ENCODE measurements at places on chromosomes 2 and 18.

DNA sequence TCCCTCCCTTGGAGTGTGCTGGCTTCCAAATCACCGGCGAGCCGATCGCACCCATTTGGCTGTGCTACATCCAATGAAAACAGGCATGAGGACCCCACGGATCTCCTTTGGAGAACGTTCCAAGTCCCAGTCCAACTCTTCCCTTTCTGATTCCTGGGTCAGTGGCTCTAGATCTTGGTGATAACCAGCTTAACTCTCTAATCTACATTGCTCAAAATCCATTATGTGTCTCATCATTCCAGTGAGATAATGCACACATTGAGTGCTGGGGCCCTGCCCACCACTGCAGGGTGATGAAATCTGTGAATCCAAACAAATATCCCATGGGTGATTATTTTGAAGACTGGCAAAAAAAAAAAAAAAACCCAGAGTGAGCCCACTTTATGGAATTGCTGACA, 232.7 kb upstream of the COPS8 start:
- DNase-seq = no peak

- DNase-seq = no peak
Measured at GRCh38 chr18:74264303-74265020, 27.3 kb downstream of the CYB5A start.

- DNase-seq = no peak
Measured at GRCh38 chr2:72124376-72124775, 23.3 kb downstream of the CYP26B1 start.

GRCh38 chr2:29518646-29519337, 402.6 kb downstream of the ALK start:
- DNase-seq = no peak

DNA sequence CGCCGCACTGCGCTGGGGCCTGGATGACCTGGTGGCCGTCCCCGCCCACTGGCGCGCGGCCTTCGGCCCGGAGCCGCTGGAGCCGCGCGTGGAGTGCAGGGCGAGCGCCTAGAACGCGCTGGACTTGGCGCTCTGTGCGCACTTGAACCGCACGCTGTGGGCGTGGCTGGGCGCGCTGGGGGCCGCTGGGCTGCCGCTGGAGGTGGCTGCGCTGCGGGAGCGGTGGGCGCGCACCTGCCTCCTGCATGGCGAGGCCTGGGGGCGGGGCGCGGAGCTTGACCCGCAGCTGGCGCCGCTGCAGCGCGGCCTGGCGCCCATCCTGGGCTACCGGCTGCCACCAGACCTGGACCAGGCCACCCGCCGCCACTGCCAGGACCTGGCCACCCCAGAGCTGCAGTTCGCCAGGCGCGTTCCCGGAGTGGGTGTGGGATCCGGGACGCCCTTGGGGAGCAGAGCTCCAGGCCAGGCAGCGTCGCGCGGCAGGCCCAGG, 9.9 kb downstream of the AQP12B start:
- DNase-seq = no peak

- DNase-seq = no peak
Measured at GRCh38 chr2:169136885-169137534, 67.6 kb downstream of the DHRS9 start.

GRCh38 chr18:47809420-47809819, 121.0 kb downstream of the SMAD2 start:
- no peak for DNase-seq

DNA sequence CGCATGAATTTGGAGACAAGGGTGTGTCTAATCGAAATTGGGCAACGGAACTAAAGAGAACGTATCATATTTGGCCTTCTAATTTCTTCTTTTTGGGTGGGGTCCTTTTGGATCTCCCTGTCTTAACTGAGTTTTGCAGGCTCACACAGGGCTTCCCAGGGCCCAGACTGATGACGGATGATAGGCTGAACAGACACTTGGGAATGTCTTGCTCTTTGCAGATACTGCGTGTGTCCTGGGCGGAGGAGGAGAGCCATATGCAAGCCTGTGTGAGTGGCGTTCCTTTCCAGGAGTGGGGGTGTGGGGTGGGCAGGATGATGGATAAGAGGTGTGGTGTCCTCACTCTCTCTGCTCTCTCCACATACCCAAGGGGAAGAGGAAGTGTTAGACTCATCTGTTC, 40.1 kb downstream of the TNP1 start:
- DNase-seq = no peak

- DNase-seq = no peak
Measured at GRCh38 chr18:67865400-67865799, 348.9 kb upstream of the DSEL start.

DNA sequence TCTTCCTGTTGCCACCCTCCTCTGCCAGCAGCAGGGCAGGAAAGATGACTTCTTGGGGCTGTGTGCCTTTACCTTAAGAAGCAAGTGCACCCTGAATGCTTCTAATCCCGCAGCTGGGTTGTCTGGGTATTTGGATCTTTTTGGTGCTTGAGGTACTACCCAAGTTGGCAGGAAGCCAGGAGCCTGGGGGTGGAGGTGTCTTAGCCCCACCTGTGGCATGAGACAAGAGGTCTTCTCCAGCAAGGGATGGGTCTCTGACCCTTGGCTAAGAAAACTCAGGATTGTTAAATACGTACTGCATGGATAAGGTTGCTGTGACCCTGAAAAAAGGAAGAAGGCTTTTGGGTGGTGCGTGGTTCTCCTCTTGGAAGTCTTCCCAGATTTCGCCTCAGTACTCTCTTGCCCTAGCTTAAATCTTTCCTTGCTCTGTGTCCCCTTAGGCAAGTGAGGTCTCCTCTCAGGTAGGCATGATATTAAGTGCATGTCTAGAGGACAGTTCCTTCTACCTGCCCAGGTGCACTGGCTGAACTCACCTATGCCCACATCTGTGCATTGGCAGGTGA, 4.3 kb downstream of the HPCAL1 start:
- DNase-seq = no peak

- no peak for DNase-seq
Measured at GRCh38 chr2:14615760-14616159, 16.8 kb upstream of the LRATD1 start.

GRCh38 chr18:24198461-24198860, 59.6 kb downstream of the CABYR start:
- DNase-seq = no peak

- no peak for DNase-seq
Measured at GRCh38 chr2:235234736-235235135, 259.1 kb upstream of the AGAP1 start.

DNA sequence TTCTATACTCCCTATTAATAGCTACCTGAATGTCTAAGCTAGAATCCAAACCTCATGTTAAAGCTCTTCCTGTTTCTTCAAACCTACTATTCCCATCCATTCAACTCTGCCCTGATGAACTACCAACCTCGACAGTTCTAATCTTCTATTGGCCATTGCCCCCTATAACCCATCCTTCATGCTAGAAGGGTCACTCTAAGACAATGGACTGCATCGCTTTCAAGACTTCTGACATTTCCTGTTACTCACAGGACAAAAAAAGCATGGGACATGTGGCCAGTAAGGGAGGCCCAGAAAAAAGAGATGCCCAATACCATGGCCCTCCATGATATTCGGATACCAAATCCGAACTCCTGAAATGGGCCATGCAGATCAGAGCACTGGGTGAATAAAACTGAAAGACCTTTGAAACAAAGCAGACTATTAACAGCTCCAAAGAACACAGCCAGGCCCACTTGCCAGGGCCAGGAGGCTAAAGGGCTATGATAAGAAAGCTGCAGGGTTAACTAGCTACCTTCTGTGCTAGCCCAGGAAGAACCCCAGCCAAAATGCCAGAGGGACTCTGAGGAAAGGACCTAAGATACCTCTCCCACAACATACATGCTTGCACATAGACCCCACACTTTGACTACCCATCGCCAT, 4.5 kb downstream of the B4GALT6 start:
- no peak for DNase-seq

- no peak for DNase-seq
Measured at GRCh38 chr2:209334188-209335017, 89.4 kb upstream of the MAP2 start.

DNA sequence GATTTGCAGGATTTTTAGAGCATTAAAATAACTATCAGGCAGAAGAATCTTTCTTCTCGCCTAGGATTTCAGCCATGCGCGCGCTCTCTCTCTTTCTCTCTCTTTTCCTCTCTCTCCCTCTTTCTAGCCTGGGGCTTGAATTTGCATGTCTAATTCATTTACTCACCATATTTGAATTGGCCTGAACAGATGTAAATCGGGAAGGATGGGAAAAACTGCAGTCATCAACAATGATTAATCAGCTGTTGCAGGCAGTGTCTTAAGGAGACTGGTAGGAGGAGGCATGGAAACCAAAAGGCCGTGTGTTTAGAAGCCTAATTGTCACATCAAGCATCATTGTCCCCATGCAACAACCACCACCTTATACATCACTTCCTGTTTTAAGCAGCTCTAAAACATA, 137.0 kb downstream of the MEIS1 start:
- DNase-seq = no peak

DNA sequence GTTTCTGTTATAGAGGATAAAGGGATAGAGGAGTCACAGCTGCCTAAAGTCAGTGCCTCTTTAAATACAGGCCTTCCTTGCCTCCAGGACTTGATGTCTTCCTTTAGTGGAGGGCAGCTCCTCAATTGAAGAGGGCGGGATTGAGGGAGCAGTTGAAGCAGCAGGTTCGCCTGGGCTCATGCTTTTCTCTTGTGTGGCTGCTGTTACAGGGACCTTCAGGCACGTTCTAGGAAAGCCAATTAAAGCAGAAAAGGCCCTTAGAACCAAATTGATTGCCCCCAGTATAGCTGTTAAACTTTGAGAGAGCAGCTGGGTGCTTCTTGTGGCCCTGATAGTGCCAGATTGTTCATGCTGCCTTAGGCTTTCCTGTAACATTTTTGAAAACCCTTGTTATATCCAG, 42.0 kb upstream of the LTBP1 start:
- no peak for DNase-seq

GRCh38 chr2:23703037-23703582, 223.8 kb downstream of the ATAD2B start:
- DNase-seq = no peak

- no peak for DNase-seq
Measured at GRCh38 chr18:54679318-54680149, 88.5 kb downstream of the DYNAP start.

DNA sequence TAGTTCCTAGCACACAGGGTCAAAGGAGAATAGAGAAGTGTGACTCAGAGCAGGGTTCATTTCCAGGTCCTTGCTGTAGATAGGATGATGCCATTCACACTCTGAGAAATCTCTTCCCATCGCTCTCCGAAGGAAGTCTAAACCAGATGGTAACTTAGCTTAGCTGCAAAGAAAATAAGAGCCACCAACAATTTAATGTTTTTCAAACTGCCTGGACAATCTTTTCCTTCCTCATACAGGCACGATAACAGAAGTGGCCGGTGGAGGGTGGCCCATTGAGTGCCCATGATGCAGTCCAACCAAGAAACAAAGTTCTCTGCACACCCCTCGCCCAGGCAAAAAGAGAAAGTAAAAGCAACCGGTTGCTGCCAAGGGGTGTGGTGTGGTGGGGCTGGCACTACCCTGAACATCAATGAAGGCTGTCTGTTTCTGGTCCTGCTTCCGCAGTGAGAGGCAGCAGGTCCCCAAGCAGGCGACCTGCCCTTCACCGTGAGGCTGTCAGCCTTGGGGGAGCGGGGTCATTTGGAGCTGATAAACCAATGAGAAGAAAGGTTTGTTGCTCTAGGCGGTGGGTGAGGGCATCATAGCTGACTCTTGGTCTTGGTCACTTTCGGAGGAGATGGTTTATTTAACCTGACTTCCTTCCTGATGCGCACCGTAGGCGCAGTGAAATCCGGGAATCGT, 105.6 kb upstream of the CD302 start:
- DNase-seq = peak; percentile 50

DNA sequence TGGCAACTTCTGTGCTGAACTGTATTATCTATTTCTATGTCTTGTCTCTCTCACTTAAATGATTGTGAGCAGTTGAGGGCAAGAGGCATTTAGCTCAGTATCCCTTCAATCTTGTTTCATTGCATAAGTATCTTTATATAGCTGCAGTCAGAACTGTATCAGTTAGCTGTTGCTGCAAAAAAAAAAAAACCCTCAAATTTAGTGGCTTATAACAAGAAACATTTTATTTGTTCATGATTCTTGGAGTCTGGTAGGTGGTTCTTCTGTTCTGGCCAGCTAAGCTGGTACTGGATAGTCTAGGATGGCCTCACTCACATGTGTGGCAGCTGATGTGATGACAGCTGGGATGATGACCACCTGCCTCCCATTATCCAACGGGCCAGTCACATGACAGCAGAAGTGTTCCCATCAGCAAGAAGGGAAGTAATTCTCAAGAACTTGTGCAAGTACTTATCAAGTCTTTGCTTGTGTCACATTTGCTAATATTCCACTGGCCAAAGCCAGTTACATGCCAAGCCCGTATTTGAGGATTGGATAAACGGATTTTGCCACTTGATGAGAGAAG, 67.8 kb downstream of the SLC4A3 start:
- no peak for DNase-seq

- no peak for DNase-seq
Measured at GRCh38 chr2:29212009-29212408, 96.8 kb downstream of the CLIP4 start.

DNA sequence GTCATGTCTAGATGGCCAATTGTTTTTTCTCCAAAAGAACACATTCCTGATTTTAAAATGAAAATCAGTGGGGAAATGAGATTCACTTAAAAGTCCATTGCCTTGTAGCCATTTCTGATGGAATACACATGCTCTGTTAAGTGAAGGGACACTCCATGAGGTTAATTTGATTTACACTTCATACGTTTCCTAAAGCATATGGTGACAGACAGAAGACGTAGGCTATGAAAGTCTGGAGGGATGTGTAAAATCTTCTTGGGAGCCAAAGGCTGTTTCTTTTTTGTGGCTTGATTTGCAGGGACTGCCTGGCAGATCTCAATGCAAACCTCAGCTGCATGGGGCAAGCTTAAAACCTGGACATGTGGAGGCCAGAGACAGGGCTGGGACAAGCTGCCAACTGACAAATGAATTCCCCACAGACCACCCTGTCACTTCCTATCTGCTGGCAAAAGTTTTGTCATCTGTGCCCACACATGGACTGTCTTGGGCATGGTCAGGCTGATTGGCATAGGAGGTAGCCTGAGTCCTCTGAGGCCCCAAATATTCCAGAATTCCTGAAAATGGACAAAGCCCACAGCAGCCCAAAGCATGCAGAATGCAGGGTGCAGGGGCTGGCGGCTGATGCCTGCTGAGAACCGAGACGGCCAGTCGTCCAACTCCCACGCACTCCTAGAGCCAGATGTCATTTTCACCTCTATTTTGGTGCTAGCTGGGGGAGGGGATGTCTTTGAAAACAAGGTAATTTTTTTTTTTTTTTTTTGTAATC, 73.9 kb downstream of the SDC1 start:
- no peak for DNase-seq

GRCh38 chr2:219547621-219548020, 3.8 kb downstream of the TMEM198 start:
- DNase-seq = no peak

DNA sequence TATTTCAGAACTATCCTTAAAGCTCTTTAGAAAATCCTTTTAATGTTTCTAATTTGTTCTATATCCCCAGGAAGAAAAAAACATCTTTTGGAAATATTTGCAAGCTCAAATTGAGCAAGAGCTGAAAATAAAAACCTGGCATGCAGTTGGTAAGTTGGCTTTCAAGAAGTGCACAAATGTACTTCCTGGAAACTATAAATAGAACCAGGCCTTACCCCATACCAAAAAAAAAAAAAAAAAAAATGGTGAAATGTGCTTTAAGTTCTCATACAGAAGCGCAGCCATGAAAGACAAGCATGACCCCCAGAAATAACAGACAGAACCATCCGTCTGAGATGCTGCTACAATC, 178.5 kb downstream of the HDAC4 start:
- DNase-seq = no peak

All from activated naive CD4-positive, alpha-beta T cell (primary cell).